Cardiac septum (tissue), 1 donor: ENCODE measurements at places on chromosomes 16 and 17. TPM values are rescaled to one million over a fixed set of nuclear protein-coding genes. Genes with fewer than 3 reads are reported as not detected.
A peak's percentile ranks its signal among the peaks of the same experiment; 100 is the strongest.

The HOXB8 gene
- total RNA-seq = not detected

GRCh38 chr16:28844226-28844885, 1.8 kb downstream of the TUFM start:
- no peak for DNase-seq

DNA sequence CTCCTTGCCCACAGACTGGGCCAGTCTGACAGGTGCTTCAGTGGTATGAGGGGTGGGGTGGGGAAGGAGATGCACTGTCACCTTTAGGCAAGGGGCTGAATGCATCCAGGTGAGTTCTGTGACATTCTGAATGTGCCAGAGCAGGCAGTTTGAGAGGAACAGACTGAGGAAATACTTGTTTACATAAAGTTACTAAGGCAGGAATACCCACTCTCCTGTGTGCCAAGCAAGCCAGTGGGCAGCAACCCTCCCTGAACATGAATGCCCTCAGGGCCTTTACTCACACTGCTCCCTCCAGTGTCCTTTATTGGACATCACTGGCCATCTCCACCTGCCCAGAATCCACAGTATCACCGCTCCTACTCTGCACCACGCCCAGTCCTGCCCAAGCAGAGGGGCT, 33.1 kb upstream of the ULK2 start:
- DNase-seq = no peak

- peak; percentile 81 for DNase-seq
These were observed 21.8 kb upstream of the ASGR2 start for GRCh38 chr17:7136266-7136877.

- no peak for DNase-seq
These were observed 5.7 kb upstream of the PHAF1 start for GRCh38 chr16:67104061-67104460.

DNA sequence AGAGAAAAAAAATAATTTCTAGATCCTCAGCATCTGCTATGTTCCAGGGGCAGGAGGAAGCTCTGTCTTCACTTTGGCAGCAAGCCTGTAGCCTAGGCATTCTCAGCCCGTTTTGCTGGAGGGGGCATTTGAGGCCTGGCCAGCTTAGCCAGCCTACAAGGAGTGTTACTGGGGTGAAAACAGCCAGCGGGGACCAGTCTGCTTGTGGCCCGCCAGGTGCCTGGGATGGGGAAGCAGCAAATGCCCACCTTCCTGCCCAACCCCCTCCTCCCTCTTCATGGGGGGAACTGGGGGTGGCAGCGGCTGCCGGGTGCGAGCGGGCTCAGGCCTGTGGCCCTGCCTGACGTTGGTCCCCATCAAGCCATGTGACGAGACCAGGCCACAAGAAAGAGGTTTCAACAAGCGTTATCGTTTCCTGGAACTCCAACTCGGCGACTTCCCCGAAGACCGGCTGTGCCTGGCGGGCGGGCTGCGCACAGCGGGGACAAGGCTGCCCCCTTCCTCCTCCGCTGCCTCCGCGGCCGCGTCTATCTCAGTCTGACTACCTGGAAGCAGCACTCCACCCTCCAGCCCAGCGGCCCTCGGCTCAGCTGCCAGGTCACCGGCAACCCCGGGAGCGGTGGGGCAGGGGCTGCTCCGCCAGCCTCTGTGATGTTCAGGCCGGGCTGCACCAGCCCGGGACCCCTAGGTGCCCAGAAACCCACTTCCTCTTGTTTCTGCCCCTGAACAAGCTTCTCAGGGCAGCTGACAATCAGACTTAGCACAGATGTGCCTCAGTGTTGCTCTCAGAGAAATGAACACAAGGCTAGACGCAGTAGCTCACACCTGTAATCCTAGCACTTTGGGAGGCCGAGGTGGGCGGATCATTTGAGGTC, 22.9 kb downstream of the SOCS1 start:
- peak; percentile 81 for DNase-seq

DNA sequence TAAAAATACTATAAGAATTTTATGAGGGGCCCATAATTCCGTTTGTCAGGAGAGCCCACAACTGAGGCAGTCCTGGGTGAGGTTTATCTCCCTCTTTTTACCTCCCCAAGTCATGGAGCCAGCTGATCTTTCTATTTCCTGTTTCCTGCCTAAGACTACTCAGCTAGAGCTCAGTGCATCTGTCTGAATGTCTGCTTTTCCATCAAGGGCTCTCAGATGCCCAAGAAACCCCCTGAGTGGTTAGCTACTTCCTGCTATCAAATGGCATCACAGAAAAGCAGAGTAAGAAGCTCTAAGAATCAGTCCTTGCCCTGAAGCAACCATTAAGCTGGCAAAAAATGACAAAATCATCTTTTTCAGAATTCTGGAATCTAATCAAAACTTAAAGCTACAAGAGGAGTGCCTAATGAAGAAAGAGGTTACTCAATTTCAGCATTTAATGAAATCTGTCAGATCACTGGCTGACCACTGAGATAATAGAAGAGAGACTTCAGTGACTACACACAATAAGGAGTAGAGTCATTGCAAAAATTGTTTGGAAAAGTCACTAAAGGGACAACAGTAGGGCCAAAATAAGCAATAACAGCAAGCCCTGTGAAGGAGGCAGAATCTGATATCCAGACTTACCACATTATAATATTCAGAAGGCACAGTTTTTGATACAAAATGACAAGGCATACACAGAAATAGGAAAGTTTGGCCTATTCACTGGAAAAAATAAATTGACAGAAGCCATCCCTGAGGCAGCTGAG, 150.1 kb downstream of the CYB561 start:
- no peak for DNase-seq

GRCh38 chr16:2707368-2708289, 12.4 kb downstream of the PRSS27 start:
- DNase-seq = no peak

The NPIPB13 gene
- 3.2 TPM for total RNA-seq

DNA sequence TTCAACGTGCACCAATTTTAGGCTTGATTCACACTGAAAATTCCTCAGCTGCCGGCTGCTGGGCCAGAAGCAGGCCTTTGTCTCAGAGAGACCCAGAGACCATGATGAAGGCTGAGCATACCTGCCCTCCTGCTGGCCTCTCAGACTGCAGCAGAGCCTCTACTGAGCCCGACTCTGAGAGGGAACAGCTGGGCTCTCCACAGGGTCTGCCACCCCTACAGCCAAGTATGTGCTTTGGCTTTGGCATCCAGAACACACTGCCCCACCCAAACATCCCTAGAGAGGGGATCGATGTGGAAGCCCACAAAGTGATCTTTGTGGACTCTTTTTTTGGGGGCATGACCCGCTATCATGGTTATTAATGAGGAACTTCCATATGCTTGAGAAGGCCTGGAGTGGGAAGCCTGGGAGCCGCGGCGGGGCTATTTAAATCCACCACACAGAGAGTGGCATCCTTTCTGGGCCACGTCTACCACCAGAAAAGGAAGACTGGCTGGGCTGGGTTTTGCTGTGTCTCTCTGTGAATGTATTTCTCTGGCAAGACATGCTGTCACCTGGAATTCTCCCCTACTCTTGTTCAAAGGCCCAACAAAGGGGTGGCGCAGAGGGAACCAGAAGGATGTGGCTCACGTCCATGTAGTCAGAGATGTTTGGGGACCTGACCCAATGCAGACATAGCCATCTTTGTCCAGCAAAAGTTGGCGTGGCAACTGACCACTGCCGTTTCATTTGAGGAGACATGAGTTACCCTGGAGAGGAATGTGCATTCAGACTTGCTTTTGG, 69.3 kb downstream of the GNAO1 start:
- DNase-seq = no peak

GRCh38 chr17:6524520-6524919, 31.8 kb downstream of the PITPNM3 start:
- no peak for DNase-seq

DNA sequence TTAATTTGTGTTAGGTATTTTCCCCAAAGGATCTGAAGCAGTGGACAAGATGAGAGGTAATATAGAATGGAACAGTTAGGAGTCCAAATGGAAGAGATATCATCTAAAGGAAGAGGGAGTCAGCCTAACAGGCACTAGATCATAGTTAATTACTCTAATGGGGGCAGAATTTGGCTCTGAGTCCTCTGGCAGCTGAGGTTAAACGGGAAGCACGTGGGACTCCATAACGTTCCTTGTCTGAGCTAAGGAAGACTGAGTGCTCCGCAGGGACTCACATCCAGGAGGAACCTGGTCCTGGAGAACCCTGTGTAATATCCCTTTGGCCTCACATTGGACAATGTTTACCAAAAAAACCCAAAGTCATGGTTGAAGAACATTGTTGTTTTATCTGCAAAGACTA, 46.6 kb upstream of the TEX2 start:
- no peak for DNase-seq

DNA sequence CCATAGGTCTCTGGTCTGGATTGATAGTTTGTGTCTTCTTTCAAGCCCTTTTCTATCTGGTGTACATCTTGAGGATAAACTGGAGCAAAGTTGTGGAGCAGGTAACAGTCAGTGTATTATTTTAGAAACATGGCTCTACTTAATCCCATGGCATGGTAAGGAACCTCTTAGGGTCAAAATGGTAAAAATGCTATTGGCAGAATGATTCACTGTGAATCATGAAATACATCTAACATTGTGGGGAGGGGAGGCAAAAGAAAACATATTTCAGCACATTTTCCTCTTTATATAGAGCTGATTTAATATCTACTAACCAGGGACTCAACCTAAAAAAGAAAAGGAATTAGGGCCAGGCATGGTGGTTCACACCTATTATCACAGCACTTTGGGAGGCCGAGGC, 17.9 kb upstream of the ALDH3A2 start:
- no peak for DNase-seq

DNA sequence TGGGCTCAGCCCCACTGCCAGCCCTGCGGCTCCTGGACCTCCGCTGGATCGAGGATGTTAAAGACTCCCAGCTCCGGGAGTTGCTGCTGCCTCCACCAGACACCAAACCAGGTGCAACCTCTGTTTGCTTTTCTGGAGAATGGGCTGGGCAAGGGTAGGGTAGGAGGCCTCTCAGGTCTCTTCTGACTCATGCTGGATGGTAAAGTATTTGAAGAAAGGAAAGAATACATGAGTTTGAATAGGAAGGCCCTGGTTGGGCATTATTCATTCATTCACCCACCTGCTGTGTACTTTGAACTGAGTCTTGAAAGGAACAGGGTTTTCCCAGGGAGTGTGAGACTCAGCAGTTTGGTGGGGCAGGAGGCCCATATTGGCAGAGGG, 6.5 kb upstream of the ORAI3 start:
- no peak for DNase-seq

GRCh38 chr16:81237942-81238295, 570 bp upstream of the BCO1 start:
- no peak for DNase-seq

DNA sequence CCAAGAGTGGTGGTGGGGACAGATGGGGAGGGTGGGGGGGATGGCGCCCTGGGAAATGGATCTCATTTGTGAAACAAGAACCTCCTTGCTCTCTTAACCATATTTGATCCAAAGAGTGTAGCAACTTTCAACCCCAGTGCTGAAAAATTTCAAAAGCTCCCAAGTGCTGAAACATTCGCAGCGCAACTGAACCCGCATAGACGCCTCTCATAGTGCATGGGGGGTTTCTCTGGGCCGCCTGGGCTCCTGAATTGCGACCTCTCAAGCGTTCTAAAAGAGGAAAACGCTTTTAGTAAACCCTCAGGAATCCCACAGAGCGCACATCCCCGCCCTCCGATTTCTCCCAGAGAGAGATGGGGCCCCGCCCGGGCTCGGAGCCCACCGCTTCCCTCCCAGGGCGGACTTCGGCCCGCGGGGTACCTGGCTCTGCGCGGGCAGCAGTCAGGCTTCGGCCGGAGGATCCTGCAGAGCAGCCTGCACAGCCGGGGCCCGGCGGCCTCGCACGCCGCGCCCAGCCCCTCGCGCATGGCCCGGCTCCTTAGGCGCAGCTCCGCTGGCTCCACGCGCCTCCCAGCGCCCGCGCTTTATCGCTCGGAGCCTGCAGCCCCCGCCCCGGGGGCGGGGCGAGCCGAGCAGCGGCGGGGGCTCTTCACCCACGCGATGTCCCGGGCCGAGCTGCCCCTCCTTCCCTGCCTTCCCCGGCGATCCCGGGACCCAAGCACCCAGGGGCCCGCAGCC, 7.0 kb downstream of the NOS2 start:
- no peak for DNase-seq

- DNase-seq = no peak
These were observed 943 bp upstream of the PIP4K2B start for GRCh38 chr17:38800237-38800760.

DNA sequence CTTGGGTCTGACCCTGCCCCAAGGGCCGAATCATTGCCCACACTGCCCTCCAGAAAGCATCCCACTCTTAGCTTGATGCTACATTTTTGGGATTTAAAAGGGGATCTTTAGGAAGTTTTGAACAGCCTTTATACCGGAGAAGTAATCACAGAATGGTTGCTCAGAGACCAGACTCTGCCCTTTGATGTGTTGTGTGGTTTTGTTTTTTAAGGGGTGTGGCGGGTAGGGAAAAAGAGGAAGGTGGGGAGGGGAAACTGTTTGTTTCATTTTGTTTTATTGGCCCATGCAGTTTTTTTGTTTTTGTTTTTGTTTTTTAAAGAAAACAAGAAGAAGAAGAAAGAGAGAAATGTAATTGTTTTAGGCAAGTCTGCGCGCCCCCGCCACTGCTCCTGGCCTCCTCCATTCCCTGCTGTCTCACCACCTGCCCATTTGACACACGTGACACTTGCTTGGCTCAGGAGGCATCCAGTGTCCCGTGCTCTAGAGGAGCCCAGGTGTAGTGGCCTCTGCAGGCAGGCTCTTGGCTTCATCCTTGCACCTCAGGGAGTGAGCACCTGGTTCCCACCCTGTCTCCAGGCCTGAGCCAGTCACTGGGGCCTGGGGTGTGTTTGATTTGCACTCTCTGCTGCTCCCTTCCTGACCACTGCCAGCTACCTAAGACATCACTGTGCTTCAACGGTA, 35.7 kb downstream of the GNAO1 start:
- no peak for DNase-seq
